ENCODE measurements at places on chromosomes 6 and 20.
A peak's percentile ranks its signal among the peaks of the same experiment; 100 is the strongest.

DNA sequence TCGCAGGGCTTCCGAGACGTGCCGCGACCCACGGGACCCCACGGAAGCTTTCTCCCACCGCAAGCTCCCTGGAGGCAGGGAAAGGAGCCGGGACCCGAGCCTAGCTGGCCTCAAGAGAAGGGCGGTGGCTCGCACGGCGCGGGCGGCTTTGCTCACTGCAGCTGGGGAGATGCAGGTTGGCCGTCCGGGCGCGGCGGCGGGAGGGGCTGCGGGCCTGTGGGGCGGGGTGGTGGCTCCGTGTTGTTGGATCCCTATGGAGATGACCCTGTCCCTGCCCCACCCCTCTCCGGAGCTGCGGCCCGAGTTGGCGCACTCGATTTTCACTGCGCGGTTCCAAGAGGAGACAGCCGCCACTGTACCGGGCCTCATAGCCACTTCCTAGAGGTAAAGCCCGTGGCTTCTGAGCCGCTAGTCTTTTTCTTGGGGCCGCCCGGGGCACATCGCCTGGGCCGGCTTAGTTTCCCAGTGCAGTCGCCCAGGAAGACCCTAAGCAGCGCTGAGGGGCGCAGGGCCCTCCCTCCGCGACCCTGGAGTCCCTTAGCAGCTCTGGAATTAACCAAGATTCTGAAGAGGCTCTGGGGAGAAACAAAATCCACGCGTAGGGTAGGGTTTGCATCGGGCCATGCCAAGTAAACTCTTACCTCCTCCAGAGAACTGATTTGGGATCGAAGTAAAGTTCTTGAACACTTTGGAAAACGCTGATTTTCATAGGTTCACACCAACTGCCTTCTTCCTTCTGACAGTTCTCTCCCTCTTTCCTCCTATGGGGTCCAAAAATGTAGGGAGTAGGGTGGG, at the start of gene ECT2L:
Gene ECT2L (plus strand): TSS at position 279 of the 795 bp plus-strand sequence. CDS start 17,188 bp downstream, outside the sequence.
- DNase-seq, result peak; percentile 76

GRCh38 chr6:42984924-42985475, 630 bp downstream of the PPP2R5D start:
- DNase-seq, result no peak

DNA sequence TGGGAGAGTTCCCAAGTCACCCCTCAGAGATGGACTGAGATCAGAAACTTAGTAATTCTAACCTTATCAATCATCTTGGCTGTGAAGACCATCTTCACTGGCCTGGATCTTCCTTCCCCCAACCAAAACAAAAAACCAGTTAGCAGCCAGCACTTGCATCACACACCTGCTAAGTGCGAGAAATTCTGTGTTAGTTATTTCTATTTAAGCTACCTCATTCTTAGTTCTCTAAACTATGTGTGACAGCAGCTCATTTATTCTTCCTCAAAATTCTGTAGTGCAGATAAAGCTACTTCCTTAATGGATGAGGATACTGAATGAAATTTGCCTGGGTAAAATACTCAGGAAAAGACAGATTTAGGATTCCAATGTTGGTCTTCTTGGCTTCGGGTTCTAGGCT, 18.2 kb upstream of the TAGAP start:
- DNase-seq, result no peak

DNA sequence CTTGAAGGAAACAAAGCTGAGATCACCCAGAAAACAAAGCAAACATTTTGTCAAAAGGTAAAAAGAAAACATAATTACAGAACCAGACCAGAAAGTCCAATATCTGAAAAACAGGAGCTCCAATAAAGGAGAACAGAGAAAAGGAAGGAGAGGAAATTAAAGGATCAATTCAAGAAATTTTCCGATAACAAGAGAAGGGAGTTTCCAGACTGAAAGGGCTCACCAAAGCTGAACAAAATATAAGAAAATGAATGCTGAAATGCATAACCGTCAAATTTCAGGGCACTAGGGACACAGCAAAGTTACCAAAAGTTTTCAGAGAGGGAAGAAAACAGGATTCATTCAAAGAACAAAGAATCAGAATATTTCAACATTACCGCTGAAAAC, 23.9 kb downstream of the ILRUN start:
- DNase-seq, result no peak

DNA sequence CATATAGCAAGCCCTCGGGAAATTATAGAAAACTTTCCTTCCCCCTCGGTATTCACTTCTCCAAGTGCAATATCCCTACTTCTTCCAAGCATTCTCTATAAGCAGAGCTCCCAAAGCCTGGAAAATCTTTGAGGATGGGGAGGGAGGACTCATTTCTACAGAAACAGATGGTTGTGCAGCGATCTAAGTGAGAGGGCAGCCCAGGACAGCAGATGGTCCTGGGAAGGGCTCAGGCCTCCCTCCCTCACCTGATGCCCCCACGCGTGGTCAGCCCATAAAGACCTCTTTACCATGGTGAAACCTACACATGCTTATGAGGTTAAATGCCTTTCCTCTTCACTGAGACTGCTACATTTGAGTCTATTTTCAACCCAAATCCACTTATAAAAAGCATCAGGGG, 319.6 kb upstream of the QKI start:
- DNase-seq, result no peak

DNA sequence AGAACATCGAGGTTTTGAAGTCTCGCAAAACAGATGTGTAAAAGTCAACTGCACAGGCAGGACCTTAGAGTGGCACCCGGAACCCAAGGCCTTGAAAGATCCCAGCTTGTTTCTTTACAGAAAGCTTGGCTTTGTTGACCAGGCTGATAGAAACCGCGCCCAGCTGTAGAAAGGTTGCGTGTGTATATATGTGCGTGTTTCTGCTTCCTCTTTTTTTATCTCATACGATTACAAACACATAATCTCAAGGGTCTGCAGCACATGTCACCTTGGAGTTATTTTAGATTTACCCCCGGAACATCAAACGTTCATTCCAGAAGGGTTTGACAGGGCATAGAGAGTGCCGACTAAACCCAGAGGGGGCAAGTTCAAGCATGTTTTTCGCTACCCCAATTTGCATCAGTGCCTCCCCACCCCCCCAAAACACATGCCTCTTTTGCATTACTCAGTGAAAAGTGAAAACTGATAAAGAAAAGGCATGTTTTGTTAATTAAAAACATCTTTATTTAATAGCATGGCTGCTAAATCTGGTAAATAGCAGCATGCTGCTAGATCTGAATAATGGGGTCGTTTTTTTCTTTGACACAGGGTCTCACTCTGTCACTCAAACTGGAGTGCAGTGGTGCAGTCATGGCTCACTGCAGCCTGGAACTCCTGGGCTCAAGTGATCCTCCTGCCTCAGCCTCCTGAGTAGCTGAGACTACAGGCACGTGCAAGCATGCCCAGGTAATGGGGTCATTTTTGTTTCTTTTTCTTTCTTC, 33.2 kb upstream of the NCOA3 start:
- DNase-seq, result no peak

GRCh38 chr6:35275744-35276260, 16.3 kb downstream of the ZNF76 start:
- DNase-seq, result no peak

GRCh38 chr20:6395695-6396094, 272.9 kb upstream of the FERMT1 start:
- peak; percentile 41 for DNase-seq

- DNase-seq, result peak; percentile 96
Observed at GRCh38 chr6:1325461-1326309, 13.8 kb downstream of the FOXQ1 start.

GRCh38 chr6:83633149-83633548, 75.8 kb downstream of the SNAP91 start:
- no peak for DNase-seq

DNA sequence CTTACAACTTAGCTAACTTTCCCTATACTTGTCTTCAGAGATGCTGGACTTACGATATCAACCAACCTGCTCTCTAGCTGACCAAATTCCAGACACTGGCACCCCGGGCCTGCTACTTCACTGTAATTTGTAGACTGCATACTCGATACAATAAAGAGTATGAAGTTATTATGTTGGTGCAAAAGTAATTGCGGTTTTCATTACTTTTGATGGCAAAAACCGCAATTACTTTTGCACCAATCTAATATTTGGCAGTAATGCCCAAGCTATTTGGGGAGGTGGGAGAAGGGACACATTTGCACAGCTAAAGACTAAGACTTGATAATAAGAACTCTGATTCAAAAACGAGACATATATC, 34.9 kb upstream of the ARHGAP18 start:
- no peak for DNase-seq
